PC-3 (cell line): ENCODE measurements at places on chromosomes 6 and 20.
A peak's percentile ranks its signal among the peaks of the same experiment; 100 is the strongest.

- no peaks in the 10 kb centered on the region for H3K4me1 ChIP-seq
- H3K36me3 ChIP-seq: no peaks in the 10 kb centered on the region
- H3K27me3 ChIP-seq: peaks cover 7% of the 10 kb centered on the region; the same call in 1 of the 2 replicates
- no peak for DNase-seq
- H3K27ac ChIP-seq: no peak overlapping the region
Observed at GRCh38 chr6:109977791-109978173, 329 bp upstream of the GPR6 start.

DNA sequence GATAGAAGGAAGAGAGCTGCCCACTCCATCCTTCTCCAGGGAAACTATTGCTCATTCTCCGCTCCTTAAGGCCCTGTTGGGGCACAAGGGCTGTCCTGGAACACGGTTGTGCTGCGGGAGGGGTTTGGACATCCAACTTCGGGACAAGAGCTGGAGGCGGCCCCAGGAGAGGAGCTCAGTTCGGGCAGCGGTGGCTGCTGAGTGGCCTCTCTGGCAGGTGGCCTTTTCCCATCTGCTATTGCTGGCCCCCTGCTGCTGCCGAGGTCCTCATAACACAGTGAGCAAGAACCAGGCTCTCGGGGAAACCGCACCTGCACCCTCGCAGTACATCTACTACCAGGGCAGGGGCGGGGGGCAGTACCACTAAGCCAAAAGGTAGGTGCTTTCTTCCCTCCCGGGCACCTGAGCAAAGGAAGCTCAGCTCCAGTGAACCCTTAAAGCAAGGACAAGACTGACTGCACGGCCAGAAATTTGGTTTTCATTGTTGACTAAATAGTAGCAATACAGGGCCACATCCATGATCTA is 63.7 kb downstream of the PSMG4 start:
- peaks cover 31% of the 10 kb centered on the region for H3K4me1 ChIP-seq
- no peak for DNase-seq
- no peaks in the 10 kb centered on the region for H3K36me3 ChIP-seq
- H3K4me3 ChIP-seq: no peak overlapping the region
- H3K27me3 ChIP-seq: no peaks in the 10 kb centered on the region
- H3K27ac ChIP-seq: no peak overlapping the region

GRCh38 chr20:57941604-57942381 is 232.0 kb upstream of the PMEPA1 start:
- no peak overlapping the region for H3K4me3 ChIP-seq
- no peaks in the 10 kb centered on the region for H3K27me3 ChIP-seq
- peaks cover 51% of the 10 kb centered on the region for H3K4me1 ChIP-seq

DNA sequence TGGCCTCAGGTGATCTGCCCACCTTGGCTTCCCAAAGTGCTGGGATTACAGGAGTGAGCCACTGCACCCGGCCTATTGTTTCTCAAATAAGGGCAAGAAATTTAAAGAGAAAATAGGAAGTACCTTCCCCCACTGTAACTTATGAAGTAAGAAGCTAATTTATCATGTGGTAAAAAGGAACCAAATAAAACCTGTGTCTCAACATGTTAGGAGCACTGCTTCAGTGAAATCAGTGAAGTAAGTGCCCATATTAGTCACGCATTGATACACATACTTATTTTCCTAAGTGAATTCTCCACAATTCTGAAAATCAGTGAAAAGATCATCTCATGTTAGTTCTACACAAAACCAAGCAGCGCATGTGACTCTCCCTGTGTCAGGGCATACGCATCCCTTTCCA is 14.2 kb upstream of the LPA start:
- H3K36me3 ChIP-seq: no peaks in the 10 kb centered on the region
- no peak for DNase-seq
- H3K27me3 ChIP-seq: no peaks in the 10 kb centered on the region

DNA sequence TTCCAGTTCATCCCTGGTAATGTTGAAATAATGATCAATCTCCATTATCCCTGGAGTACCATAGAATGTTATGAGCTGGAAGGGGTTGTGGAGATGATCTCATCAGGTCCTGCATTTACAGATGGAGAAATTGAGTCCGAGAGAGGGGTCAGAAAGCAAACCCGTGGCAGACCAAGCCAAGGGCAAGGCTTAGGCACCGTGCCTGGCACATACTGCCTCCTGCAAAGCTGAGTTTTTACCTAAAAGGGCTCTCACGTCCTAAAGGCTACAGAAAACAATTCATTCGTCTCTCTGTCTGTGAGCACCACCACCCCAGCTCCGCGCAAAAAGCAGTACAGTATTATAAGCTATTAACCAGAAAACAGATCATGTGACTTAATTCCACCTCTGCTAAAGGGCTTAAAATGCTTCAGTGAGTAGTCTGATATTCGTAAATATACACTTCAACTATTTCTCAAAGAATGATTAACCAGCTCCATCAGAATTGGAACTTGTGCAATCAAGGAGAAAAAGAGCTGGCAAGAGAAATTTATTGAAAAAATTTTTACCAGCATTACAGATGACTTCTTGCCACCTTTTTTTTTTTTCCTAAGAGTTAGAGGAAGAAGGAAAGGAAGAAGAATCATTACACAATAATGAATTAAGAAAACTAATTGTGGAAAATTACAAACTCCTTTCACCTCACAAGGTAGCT is 3.4 kb upstream of the PARD6B start:
- H3K4me1 ChIP-seq: peaks cover 47% of the 10 kb centered on the region
- H3K27ac ChIP-seq: no peak overlapping the region
- no peak for DNase-seq
- no peaks in the 10 kb centered on the region for H3K36me3 ChIP-seq
- no peak overlapping the region for H3K4me3 ChIP-seq
- no peaks in the 10 kb centered on the region for H3K27me3 ChIP-seq

DNA sequence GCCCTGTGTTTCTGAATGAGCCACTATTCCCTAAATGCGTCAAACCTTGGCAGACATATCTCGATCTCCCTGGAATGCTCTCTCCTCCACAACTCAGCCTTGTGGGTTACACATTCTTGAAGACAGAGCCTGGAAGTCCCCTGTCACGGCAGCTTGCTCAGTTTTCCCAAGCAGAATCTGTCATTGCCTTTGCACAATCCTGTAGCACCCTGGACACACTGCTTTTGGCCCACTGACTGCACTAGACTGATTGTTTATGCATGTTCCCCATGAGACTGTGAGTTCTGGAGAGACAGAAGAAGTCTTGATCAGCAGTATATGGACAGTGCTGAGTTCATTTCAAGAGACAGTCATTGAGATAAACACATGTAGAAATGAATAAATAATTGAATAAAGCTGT is 406.7 kb downstream of the CD83 start:
- H3K36me3 ChIP-seq: no peaks in the 10 kb centered on the region
- no peak overlapping the region for H3K4me3 ChIP-seq
- no peak for DNase-seq
- no peak overlapping the region for H3K27ac ChIP-seq
- H3K4me1 ChIP-seq: peaks cover 5% of the 10 kb centered on the region; the same call in 1 of the 2 replicates
- H3K27me3 ChIP-seq: no peaks in the 10 kb centered on the region

DNA sequence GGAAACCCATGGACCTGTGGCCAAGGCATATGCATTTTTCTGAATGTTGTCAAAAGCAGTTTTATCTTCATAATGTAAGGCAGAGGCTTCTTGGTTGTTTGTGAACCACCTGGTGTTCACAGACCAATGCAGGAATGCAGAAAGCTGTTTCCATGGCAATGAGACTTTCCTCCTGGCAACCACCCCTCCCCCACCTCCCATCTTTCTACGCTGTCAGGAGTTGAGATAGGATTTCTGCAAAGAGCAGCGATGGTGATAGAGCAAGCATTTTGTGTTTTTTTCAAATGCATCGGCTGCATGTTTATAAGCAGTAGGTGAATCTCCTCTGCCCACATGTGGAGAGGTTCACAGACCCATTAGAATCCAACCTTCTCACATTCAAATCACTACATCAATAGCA is 114.1 kb upstream of the SMLR1 start:
- no peaks in the 10 kb centered on the region for H3K27me3 ChIP-seq
- no peak overlapping the region for H3K4me3 ChIP-seq
- H3K36me3 ChIP-seq: no peaks in the 10 kb centered on the region

- no peaks in the 10 kb centered on the region for H3K36me3 ChIP-seq
- H3K4me3 ChIP-seq: no peak overlapping the region
- no peaks in the 10 kb centered on the region for H3K4me1 ChIP-seq
- DNase-seq: no peak
- H3K27me3 ChIP-seq: no peaks in the 10 kb centered on the region
- no peak overlapping the region for H3K27ac ChIP-seq
Observed at GRCh38 chr6:5759571-5759970, 247.2 kb downstream of the NRN1 start.

- H3K4me1 ChIP-seq: peaks cover 26% of the 10 kb centered on the region
- no peak overlapping the region for H3K4me3 ChIP-seq
- no peaks in the 10 kb centered on the region for H3K36me3 ChIP-seq
- DNase-seq: peak; percentile 64
Observed at GRCh38 chr6:109964949-109965348, 13.2 kb upstream of the GPR6 start.

- no peaks in the 10 kb centered on the region for H3K36me3 ChIP-seq
- H3K27me3 ChIP-seq: no peaks in the 10 kb centered on the region
- no peak for DNase-seq
- no peak overlapping the region for H3K4me3 ChIP-seq
- peaks cover 18% of the 10 kb centered on the region for H3K4me1 ChIP-seq
- no peak overlapping the region for H3K27ac ChIP-seq
Observed at GRCh38 chr6:22657352-22657980, 88.1 kb downstream of the HDGFL1 start.

GRCh38 chr6:101090281-101090680 is 209.2 kb upstream of the ASCC3 start:
- peak overlapping the region; percentile 62 for H3K27ac ChIP-seq
- DNase-seq: peak; percentile 22
- no peak overlapping the region for H3K4me3 ChIP-seq
- no peaks in the 10 kb centered on the region for H3K27me3 ChIP-seq

DNA sequence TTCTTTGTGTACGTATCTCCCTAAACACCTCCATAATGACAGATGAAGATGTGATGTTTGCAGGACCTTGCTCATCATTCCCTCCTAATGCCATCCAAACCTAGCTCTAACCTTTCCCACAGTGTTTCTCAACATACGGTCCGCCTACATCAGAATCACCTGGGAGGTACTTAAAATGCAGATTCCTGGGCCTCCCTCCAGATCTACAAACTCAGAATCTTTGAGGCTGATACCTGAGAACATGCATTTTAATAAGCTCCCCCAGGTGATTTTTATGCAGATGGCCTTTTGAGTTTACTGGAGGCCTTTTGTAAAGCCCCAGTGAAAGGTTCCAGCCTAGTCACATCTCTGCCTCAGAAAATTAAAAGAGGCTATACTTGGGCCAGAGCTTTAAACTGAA is 40.5 kb downstream of the METTL24 start:
- no peaks in the 10 kb centered on the region for H3K36me3 ChIP-seq
- no peaks in the 10 kb centered on the region for H3K4me1 ChIP-seq
- no peak for DNase-seq
- H3K27me3 ChIP-seq: peaks cover 8% of the 10 kb centered on the region

- H3K4me1 ChIP-seq: no peaks in the 10 kb centered on the region
- H3K27ac ChIP-seq: no peak overlapping the region
- H3K4me3 ChIP-seq: no peak overlapping the region
- no peaks in the 10 kb centered on the region for H3K27me3 ChIP-seq
- H3K36me3 ChIP-seq: no peaks in the 10 kb centered on the region
Observed at GRCh38 chr6:38603966-38604365, 35.8 kb downstream of the BTBD9 start.
